ENCODE measurements at places on chromosomes 7 and 10.
A peak's percentile ranks its signal among the peaks of the same experiment; 100 is the strongest.

DNA sequence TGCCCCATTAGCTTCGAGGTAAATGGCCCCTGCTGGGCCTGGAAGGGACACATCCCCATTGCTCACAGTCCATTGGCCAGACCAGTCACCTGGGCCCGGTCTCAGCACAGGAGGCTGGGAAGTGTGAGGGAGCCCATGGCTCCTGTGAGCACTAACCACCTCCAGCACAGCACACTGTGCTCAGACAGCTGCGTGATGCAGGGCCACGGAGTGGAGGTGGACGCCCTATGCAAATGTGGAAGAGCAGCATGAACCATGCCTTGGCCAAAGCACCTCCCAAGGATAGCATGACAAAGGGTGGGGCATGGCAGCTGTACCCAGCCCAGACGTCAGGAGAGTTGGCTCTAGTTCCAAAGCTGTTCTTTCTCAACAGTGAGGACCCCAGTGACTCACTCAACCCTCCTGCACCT, 120.1 kb upstream of the ZMIZ1 start:
- DNase-seq = no peak

- DNase-seq = peak; percentile 16
These were observed 89.5 kb upstream of the FAM3C start for GRCh38 chr7:121485467-121486243.

DNA sequence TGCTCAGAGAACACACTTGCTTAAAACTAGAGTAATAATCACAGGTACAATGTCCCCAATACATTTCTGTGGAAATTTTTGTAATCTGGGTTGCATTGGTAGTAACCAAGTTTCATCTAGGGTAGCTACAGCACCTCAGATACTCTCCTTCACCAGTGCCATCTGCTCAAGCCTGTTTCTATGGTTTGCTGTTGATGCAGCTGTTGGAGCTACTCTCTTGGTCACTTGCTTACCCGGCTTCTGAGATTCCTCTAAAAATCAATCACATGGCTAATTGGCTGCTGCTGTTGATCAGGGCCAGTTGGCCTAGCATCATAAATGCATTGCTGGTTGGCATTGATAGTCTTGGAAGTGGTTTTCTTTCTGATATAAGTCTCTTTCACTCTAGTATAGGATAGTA, 220.8 kb downstream of the BICC1 start:
- no peak for DNase-seq

DNA sequence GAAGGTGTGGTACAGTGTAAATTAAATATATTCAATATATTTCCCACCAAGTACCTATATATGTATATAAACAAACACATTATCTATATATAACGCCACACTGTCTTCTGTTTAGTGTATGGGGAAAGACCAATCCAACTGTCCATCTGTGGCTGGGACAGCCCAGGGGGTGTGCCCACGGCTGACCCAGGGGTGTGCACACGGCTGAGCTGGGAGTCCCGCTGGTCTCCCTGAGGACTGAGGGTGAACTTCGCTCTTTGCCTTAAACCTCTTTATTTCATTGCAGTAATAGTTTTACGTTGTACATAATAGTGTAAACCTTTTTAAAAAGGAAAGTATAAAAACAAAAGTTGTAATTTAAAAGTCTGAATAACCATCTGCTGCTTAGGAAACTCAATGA, 6.3 kb downstream of the EN2 start:
- DNase-seq = no peak

DNA sequence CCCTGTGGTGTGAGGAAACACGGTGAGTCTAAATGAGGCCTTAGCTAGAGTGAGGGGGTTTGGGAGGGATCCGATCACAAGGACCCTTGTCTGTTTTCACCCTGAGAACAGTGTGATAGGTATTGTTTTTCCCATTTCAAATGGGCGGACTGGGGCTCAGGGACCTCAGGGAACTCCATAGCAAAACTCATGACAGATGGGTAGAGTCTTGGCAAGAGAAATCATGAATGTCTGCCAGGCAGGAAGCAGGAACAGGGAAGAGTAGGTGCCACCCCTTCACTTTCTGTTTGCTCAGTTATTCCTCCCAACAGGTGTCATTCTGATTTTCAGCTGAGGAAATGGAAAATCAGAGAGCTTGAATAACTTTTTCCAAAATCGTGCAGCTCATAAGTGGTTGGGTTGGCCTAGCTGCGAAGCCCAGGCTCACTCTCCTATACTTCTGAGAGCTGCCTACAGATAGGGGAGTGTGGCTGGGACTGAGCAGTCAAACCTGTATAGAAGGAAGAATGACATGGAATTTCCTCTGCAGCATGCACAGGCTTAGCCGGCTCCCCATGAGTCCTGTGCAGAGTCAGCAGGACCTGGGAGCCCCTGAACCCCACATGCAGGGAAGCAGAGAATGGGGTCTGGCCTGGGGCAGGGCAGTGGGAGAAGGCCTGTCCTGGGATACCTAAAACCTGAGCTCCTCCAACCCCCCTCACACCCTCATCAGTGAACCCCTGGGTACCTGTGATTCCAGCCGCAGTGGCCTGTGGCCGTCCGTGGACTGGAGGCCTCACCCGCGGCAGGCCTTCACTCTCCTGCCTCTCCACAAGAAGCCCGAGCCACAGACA, 17.6 kb upstream of the C10orf105 start:
- no peak for DNase-seq

GRCh38 chr7:38190011-38190410, 12.0 kb downstream of the STARD3NL start:
- DNase-seq = no peak

- no peak for DNase-seq
These were observed 128.3 kb upstream of the COBL start for GRCh38 chr7:51444936-51445335.

DNA sequence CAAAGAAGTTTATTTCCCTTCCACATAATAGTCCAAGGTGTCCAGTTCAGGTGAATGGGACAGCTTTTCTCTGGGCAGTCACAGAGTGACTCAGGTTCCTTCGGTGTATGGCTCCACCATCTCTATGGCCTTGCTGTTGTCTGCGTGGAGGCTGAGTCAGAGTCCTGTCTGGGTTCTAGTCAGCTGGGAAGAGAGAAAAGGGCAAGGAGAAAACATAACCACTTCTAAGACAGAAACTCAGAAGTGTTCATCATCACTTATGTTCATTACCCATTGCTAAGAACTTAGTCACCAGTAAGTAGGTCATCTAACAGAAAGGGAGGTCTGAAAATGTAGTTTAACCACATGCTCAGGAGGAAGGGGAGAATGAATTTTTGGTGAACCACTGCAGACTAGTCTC, 32.4 kb upstream of the CCDC7 start:
- peak; percentile 94 for DNase-seq

- no peak for DNase-seq
These were observed 2.3 kb downstream of the GSDME start for GRCh38 chr7:24754906-24755506.

- peak; percentile 98 for DNase-seq
These were observed 87.0 kb downstream of the TBXAS1 start for GRCh38 chr7:139915864-139916716.

DNA sequence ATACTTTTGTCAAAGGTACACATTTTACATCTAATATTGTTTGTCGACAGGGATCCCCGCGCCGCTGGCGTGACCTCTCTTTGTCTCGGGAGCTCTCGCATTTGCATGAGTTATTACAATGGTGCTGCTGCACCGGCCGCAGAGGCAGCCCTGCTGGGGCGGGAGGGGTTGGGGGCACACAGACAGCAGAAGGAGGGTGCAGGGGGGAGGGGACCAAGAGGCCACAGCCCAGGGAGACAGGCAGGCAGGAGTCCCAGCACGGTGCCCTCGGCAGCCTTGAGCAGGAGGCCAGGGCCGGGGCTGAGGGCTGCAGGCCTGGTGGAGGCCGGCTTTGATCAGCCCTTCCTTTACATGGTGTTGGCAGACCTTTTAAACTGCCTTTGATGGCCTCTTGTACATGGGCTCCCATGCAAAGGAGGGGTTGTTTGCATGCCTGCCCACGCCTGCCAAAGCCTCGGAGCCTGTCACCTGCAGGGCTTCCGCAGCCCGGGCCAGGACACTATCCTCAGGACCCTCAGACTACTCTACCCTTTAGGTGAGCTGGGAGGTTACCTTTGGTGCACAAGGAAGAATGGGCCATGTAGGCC, 95.5 kb downstream of the EBF3 start:
- no peak for DNase-seq

GRCh38 chr10:88895250-88895649, 15.2 kb downstream of the STAMBPL1 start:
- no peak for DNase-seq

- DNase-seq = no peak
These were observed 39.7 kb upstream of the JCAD start for GRCh38 chr10:30099101-30099500.

DNA sequence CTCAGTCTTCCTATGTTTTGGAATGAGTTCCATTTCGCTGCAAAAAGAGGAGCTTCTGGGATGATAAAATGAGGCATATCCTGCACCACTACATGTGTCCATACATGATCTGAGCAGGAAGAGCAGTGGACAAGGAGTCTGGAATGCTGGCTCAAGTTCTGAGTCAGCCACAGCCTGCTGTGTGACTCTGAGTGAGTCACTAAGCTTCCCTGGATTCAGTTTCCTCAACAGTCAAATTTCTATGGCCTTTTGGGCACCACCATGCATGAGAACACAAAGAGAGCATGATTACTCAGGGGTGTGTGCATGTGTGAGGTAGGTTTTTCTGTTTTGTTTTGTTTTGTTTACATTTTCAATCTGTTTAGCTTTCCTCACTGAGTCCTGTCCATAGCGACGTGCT, 254.6 kb downstream of the ANKRD30A start:
- no peak for DNase-seq

DNA sequence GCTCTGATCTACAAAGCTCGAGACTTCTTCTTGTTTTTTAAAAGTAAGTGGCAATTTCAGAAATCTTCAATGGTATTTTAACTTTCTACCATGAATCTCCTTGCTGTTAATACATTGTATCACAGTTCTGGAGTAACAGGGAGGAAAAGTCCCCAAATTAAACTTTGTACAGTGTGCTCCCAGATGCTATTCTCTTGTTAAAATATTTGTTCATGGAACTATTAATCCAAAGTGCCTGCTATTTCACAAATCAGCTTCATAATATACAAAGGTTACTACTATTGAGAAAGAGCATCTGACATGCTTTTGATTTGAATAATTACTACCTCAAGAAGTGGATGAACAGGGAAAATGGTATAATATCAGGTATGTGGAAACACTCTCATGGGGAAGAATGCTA, 36.6 kb downstream of the SIRT1 start:
- no peak for DNase-seq

DNA sequence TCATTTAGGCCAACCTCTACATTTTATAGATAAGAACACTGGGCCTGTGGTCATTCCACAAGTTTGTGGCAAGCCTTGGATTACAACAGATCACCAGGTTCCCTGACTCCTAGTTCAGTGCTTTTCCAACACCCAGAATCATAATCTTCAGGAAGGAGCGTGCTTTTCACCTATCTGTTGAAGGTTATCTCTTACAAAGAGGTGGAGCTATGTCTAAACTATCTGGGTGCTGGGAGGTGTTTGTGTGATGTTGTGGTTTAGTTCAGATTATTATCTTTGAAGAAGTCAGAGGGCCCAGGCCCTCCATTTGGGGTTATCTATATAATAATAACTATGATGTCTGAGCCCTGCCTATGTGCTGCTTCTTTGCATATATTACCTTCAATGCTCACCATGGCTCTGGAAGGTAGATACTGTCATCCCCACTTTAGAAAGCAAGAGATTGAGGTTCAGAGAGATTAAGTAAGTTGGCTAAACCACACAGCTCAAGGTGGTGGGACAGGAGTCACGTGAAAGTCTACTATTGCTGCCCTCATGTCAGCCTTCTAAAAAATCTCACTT, 24.0 kb downstream of the IL2RA start:
- DNase-seq = no peak

DNA sequence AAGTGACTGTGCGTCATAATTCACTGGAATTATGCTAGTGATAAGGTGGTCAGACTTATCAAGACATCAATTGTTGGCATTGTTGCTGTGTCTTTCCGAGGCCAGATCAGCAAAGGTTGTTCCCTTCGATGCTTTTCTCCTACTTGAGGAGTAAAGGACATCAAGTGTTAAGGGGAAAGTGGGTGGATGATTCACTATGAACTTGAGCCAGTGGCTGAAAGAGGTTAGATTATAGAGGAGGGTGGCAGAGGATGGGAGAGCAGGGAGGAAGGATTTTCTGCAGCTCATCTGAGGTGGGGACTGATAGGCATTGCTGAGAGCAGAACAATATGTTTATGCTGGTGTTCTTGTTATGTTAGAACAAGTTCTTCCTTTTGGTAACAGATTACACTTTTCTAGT, 131.4 kb upstream of the AGR3 start:
- DNase-seq = no peak

- no peak for DNase-seq
These were observed 40.3 kb downstream of the RGS10 start for GRCh38 chr10:119502209-119502608.

DNA sequence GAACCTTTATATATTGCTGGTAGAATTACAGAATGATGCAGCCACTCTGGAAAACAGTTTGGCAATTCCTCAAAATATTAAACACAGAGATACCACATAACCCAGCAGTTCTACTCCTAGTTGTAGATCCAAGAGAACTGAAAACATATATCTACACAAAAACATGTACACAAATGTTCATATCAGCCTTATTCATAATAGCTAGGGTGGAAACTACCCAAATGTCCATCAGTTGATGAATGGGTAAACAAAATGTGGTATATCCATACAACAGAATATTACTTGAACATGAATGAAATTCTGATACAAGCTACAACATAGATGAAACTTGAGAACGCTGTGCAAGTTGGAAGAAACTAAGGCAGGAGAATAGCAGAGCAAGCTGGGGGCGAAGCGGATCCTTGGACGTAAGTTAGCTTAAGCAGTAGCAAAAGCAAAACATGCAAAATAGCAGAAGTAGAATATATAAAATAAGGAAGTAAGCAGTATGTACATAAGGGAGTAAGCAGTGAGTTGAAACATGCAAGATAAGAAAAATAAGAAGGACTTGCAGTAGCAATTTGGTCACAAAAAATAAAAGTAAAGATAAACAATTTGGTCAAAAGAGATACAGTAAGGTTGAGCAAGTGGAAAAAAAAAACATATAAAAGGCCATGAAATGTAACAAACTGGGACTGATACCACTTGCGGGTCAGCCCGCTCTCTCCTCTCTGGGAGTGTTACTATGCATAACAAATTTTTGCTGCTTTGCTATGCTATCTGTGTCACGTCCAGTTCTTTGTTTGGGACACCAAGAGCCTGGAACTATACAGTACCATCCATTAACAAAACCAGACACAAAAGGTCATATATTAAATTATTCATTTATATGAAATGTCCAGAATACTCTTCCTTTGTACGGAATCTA, 18.0 kb upstream of the HILPDA start:
- DNase-seq = no peak

DNA sequence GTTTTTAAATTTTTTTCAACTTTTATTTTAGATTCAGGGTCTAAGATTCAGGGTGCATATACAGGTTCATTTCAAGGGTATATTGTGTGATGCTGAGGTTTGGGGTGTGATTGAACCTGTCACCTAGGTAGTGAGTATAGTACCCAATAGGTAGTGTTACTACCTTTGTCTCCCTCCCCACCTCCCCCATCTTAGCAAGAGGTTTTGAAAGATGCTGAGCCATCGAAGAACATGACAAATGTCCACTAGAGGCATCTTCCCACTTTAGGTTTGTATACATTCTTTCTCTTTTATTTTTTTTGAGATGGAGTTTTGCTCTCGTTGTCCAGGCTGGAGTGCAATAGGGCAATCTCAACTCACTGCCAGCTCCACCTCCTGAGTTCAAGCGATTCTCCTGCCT, 880 bp upstream of the MGAM2 start:
- DNase-seq = no peak

GRCh38 chr10:24115403-24115802, 93.5 kb upstream of the KIAA1217 start:
- no peak for DNase-seq

Measured in fibroblast of skin of right quadriceps (primary cell).